Occipital lobe (tissue), 3 donors: ENCODE measurements at places on chromosomes 3 and 15.
A peak's percentile ranks its signal among the peaks of the same experiment; 100 is the strongest.

DNA sequence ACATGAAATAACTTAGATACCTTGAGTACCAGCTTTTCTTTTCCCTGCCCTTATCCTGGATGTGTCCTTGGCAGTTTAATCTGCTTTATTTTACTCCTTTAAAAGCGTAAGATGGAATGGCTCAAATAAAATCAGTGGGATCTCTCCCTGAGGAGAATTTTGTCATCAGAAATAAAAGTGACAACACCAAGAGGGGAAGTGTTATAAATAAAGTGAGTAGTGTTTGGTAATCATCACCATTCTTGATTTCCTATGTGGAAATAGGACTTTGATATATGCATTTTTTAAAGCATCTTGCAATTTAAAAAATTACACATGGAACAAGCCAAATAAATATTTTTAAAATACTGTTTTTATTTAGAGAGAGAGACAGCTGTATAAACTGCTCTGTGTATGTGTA is 76.5 kb downstream of the MBNL1 start:
- no peak for DNase-seq

DNA sequence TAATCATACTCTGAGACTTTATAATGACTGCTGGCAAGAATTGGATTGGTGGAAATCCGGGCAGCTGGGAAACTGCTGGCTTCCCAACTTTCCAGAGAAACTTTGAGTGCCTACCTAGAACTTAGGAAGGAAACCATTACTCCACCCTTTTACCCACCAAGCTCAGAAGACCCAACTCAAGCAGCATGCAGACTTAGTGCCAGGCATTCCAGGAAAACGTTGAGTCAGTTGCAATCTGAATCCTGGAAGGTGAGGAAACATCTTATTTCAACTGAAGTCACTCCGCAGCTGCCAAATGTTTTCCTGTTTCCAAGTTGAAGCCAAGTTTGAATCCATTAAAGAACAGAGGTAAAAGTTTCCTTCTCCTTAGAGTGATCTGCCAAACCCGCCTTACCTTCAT is 126.5 kb downstream of the ZNF385D start:
- DNase-seq, result no peak

DNA sequence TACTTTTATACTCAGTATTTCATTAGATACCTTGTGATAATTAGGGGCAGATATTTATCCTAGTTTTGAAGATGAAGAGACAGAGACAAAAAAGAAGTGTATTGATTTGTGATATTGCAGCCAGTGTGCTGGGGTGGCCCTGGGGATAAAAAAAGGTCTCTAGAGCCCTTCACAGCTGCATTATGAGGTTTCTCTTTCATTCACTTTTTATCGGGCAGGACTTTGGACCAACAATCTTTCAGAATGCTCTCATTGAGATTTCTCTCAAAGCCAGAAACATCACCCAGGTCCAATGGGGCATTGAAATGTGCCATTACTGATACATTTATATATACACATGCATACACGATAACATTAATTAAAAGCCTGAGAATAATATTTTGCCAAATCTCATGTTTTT is 20.5 kb upstream of the SELENOT start:
- no peak for DNase-seq

GRCh38 chr15:82630033-82630432 is 17.1 kb downstream of the CPEB1 start:
- DNase-seq, result no peak

- DNase-seq, result no peak
These were observed 82.5 kb downstream of the SPRED1 start for GRCh38 chr15:38335116-38335515.

GRCh38 chr3:139937674-139938279 is 2.8 kb downstream of the CLSTN2 start:
- DNase-seq, result peak; percentile 14

DNA sequence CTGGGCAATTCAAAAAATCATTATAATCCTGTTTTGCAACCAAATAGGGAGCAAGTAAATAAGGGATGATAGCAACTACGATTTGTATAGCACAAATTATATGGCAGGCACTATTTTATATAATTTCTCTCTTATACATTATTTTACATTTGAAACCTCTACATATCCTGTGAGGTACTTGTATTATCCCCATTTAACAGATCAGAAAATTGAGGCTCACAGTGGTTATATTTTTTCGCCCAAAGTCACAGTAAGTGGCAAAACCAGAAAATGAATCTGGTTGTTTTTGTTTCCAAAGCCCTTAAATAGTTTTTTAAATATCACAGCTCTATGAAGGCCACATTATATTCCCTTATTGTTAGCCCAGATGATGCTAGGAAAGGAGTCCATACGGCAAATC is 74.3 kb downstream of the MLH1 start:
- DNase-seq, result no peak

DNA sequence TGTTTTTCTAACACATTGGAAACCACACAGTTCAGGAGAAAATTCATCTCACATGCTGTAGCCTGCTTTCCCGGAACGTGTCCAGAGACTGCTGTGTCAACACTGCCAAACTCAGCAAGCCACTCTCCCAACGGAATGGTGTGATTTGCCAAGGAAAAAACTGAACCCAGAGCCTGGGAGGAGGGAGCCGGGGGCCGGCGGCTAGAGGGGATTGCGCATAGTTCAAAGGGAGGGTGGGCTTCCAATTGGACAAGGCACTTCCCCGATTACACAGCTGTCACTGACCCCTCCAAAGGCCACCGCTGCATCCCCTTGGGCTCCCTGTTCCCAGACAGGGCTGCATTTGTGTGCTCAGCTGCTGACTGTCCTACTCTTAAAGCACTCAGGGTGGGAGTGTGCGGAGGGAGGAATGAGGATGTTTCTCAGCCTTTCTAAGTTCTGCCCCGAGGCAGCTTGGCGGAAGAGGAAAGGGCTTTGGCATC is 256.2 kb downstream of the ZNF621 start:
- DNase-seq, result peak; percentile 42

GRCh38 chr3:11618904-11619303 is 24.8 kb downstream of the VGLL4 start:
- no peak for DNase-seq

DNA sequence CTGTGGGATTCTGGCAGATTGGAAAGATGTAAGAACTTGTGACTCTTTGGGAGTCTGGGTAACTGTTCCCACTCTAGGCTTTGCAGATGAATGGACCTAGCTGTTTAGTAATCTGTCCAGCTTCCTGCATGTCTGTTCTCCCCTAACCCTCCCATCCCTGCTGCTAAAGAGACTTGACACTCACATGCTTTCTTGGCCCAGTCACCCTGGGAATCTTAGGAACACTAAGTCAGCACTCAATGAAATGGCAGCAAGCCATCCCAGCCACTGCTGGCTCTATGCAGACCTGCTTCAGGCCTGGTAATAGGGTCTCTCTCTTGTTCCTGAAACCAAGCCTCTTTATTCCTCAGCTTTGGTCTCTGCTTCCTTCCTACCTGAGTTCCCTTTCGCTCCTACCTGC is 63.7 kb upstream of the THSD4 start:
- DNase-seq, result no peak

DNA sequence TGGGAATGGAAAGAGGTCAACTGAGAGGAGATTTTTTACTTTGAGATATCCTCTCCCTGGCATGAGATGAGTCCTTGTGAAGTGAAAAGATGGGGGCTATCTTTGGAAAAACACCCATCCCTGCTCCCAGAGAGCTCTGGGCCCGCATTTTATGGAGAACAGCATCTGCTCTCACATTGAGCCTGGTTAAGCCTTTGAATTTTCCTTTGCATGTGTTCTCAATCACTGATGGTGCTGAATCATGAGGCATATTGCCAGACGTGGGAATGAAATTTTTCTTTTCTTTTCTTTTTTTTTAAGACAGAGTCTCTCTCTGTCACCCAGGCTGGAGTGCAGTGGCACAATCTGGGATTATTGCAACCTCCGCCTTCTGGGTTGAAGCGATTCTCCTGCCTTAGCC is 24.4 kb downstream of the TMEM45A start:
- DNase-seq, result no peak

DNA sequence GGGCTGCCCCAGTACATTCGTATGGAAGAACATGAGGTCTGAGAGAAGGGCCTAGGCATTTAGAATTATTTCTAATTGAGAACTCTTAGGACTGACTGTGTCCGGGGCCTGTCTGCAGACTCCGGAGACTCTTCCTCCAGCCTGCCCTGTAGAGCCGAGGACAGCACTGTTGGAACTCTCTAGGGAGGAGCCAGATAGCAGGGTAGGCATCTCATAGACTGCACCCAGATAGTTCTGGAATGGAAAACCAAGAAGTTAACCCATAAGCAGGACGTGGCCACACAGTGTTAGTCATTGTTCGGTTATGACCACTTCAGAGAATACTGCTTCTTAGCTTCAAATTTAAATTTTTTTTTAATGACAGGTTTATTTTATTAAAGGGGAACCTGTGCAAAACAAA is 59.5 kb downstream of the SNRK start:
- no peak for DNase-seq

- no peak for DNase-seq
These were observed 72.3 kb downstream of the CD47 start for GRCh38 chr3:108018552-108018951.

DNA sequence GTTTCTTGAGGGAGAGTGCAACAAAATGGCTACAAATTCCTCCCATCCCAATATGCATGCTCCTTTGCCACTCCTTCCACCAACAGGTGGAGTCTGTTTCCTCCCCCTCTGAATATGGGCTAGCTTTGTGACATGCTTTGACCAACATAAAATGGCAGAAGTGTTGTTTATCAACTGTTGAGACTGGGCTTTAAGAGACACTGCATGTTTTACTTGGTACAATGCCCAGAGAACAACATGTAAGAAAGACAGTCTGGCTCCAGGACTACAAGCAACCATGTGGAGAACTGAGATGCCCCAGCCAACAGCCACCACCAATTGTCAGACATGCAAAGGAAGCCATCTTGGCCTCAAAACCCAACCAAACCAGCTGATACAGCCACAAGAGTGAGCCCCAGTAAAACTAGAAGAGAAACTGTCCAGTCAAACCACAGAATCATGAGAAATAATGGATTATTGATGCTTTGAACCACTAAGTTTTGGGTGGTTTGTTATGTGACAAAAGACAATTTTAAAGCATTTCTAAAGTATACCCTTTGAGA is 40.5 kb downstream of the NUDT16 start:
- DNase-seq, result no peak

DNA sequence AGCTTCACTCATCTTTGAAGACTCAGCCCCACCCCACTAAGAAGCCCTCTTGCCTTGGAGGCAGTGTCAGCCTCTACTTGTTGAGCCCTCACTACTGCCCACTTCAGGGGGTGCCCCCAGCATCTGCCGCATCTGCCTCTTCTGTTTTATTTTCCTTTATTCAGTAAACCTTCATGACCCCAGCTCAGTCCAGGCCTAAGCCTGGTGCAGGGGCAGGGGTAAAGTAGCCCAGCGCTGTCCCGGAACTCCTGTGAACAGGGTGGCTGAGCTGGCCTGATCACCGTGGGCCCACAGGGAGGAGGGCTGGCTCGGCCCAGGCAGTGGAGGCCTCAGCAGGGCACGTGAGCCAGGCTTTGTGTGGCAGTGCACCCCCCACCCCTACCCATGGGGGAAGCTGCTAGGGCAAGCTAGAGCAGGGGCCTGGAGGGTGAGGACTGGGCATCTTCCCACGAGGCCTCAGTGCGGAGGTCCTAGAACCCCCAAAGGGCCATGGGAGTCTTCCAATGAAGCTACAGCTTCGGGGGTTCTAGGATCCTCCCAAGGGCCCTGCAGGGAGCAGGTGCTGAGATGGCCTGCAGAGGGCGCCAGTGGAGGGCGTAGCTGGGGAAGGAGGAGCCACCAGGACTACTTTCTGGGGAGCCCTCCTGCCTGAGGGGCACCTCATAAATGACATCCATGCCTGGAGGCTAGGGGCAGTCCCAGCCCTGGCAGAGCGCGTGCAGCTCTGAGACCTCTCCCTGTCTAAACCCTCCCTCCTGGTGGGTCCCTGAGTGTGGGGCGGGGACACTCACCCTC is 36.0 kb downstream of the TSPAN3 start:
- no peak for DNase-seq
